ENCODE measurements at places on chromosomes 7 and 10.

DNA sequence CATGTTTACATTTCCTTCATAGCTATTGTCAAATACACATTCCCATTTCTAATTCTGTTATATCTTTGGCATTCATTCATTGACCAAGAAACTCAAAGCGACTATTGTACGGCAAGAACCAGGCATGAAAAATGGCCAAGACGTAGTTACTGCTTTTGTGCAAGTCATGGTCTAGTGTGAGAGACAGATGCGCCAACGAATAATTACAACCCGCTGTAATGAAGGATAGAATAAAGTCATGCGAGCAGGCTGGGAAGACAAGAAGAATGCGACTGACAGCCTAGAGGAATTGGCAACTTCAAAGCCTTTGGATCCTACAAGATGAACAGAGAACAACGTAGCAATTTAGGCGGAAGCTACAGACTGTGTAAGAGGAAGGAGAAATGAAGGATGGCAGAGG lies 221.2 kb downstream of the CALN1 start:
- DNase-seq = no peak

- DNase-seq = no peak
Observed at GRCh38 chr7:7292085-7292484, 109.7 kb downstream of the C1GALT1 start.

DNA sequence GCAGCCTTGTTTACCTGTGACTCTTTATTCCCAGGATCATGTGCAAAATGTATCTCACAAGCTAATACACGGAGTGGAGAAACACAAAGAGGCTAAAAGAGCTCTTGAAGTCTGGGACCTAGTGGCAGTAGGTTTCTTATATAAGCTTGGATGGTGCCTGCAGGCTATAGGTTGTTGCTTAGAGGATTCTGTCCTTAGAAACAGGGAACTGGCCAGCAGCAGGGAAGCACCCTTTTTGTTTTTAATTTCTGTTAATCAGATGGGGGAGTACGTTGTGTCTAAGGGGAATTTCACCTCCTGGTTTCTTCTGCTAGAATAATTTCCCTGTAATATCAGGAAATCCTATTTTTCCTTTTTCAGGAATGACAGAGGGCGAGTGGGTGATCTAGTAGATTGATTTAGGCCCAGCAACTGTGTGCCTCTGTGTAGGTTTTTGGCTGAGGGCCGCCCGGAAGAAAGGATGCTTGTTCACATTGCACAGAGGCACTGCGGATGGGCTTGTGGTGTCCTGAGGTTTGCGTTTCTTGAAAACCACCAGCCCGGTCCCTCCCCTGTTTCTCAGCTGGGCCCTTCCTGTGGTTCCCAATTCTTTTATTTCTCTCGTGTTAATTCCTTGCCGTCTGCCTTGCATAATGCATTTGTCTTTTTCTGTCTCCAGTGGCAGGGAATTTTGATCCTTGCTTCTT lies 158.0 kb downstream of the CAMK1D start:
- DNase-seq = no peak

DNA sequence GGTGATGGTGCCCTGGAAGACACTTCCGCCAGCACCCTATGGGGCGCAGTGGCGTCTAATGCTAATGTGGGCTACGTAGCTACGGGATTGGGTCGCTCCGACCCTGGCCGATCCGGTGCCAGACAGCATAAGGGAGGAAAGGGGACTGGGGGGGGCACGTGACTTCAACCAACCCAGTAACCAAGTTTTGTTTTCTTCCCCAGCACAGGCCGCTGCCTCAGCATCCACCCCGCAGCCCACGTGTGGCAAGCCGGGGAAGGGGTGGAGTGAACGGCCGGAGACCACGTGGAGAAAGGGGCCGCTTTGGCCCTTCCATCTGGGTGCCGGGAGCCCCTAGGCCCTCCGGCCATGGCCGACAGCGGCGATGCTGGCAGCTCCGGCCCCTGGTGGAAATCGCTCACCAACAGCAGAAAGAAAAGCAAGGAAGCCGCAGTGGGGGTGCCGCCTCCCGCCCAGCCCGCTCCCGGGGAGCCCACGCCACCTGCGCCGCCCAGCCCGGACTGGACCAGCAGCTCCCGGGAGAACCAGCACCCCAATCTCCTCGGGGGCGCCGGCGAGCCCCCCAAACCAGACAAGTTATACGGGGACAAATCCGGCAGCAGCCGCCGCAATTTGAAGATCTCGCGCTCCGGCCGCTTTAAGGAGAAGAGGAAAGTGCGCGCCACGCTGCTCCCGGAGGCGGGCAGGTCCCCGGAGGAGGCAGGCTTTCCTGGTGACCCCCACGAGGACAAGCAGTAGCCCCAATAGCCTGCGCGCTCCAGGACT lies 2.5 kb downstream of the PRR15 start:
- DNase-seq = no peak

GRCh38 chr7:51014811-51015210 lies 232.1 kb upstream of the GRB10 start:
- no peak for DNase-seq

DNA sequence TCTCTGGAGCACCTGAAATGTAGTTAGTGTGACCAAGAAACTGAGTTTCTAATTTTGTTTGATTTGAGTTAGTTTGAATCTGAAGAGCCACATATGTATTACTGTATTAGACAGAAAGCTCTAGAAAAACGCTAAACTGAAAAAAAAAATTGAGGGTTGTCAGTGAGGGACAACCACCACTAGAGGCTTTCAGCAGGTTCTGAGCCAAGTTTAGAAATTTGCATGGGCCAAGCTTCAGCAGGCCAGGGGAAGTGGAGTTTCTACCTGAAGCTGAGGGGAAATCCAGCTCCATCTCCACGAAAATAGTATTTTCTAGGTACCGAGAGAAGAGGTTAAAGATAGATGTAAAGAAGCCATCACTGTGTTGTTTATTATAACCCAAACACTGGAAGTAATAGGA lies 77.9 kb upstream of the PLXNA4 start:
- DNase-seq = no peak

- DNase-seq = peak; percentile 27
Observed at GRCh38 chr7:110573862-110574528, 516.9 kb upstream of the LRRN3 start.

DNA sequence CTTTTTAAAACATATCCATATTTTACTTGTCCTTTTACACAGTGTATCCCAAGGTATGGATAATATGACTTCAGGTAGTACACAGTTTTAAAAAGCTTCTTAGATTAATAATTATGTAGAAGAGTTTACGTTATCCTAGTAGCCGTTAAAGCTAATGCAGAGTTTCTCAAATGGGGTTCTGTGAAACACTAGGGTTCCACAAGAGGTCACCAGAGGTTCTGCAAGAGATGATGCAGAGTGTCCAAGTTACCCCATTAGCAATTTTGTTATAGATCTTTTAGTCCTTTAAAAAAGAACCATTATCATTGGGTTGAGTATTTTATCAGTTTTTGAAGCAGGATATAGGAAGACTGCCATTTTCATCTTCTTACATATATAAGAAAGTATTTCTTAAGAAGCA lies 298.9 kb upstream of the HPS1 start:
- no peak for DNase-seq

GRCh38 chr7:54556121-54556520 lies 13.9 kb downstream of the VSTM2A start:
- no peak for DNase-seq

DNA sequence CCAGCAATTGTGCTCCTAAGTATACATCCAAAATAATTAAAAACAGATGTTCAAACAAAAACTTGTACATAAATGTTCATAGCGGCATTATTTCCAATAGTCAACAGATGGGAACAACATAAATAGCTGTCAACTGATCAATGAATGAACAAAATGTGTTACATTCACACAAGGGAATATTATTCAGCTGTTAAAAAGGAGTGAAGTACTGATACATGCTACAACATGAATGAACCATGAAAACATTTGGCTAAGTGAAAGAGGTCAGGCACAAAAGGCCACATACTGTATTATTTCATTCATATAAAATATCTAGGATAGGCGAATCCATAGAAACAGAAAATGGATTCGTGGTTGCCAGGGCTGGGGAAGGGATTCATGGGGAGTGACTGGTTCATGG lies 109.1 kb downstream of the CDH23 start:
- no peak for DNase-seq

GRCh38 chr7:28168393-28169158 lies 12.0 kb downstream of the JAZF1 start:
- no peak for DNase-seq

GRCh38 chr10:48580236-48580635 lies 24.6 kb downstream of the ARHGAP22 start:
- DNase-seq = no peak

- DNase-seq = peak; percentile 49
Observed at GRCh38 chr10:97399843-97400545, 1.1 kb downstream of the RRP12 start.

DNA sequence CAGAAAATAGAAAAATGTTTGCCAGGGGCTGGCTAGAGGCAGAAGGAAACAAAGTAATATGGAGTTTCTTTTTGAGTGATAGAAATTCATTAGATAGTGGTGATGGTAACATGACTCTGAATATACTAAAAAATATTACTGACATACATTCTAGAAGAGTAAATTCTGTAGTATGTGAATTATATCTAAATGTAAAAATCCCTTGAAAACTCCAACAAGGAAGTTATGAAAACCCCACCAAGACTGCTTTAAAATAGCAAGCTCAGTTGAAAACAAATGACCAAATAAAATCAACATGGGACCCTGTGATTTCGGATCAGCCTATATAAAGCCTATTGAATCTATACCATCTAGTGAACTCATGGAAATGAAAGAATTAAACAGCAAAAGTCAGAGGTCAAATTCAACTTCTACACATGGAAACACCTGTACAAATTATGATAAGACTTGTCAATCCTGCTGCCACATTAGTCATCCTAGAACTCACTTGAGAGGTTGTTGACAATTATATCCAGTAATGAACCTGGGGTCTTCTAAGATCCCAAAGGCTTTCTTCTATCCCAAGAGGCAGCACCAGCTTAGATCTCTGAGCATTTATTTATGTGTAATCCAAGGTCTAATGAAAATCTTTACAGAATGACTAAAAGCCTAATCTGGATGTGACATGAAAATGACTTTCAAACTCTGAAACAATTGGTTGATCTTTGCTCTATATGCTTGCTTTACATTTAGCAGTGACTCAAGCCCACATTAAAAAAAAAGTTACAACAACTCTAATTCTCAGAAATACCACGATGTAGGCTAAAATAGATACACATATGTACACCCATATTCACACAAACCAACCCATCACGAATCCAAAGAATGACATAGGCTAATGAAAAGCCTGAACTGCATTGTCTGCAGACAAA lies 59.3 kb downstream of the OSBPL3 start:
- DNase-seq = no peak

DNA sequence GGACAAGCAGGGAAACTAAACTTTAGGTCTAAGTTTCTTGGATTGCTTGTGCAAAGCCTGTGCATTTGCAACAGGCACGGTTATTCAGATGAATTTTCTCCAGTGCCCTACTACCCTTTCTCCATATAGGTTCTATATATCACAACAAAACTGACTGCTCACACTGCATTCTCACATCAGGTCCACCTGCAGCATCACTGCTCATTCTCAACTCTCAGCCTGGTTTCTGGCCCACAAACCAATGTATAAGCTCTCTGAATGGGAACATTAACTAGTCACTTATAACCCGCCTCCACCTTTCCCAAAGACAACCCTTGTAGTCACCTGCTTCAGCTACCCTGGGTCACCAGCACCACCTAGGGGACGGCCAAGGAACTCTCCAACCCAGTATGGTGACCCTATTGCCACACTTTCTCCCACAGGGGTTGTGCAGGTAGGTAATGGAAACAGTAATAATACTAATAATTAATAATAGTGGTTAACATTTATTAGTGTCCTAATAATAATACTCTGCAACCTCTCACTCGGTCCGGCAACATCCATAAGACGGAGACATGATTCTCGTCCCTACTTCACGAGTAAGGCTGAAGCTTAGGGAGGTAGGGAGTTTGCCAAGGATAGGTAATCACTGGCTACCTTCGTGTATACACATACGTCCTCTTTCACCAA lies 97.3 kb downstream of the CLEC2L start:
- no peak for DNase-seq

DNA sequence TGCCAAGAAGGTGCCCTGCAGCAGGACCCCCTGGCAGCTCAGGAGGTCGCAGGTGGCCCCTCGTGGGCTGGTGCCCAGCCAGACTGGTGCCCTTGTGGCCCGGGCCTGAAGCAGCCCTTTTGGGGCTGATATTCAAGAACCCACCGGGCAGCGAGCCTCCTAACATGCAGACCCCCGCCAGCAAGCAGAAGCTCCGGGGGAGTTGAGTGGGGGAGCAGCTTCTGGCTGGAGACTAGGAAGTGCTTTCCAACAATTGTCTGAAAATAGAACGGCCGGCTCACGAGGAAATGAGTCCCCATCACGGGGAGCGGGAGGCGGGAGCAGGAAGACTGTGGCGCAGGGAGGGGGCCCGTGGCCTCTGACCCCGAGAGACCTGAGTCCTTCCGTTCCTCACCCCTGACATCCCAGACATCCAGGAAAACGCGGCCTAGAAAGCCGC lies 9.5 kb upstream of the INTS1 start:
- no peak for DNase-seq

GRCh38 chr10:93938140-93938539 lies 44.4 kb downstream of the SLC35G1 start:
- no peak for DNase-seq

DNA sequence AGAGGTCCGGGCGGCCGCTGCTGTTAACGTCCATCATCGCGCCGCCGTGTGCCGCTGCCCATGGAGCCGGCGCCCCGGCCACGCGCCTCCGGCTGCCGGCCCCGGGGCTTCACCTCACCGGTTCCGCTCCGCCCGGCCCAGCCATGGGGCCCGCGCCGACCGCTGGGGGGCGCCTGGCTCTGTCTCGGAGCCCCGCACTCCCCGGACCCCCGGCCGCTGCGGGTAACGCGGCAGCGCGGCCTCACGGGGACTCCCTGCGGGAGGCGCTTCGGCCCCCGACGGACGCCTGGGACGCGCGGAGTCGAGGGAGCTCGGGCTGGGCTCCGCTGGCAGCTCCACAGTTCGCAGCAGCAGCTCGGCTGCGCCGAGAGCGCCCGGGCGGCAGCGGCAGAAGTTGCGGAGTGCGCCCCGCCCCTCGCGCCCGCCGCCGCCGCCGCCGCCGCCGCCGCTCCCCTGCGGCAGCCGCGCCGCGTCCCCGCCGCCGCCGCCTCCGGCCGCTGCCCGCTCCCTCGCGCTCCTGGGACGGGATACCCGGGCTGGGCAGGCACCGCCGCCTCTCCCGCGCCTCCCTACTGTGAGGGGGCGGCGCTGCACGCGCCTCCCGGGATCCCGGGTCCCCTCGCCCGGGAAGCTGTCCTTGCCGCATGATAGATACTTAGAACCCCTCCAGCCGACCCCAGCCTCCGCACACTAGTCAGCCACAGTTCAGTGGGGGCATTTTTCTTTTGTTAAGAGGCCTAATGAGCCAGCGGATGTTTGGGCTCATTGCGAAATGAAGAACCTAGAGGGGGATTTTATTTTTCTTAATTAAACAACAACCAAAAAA lies at the start of gene HTR7:
Gene HTR7 (minus strand): TSS at position 405 of the 826 bp plus-strand sequence. CDS start 368 bp downstream, at position 37.
- peak; percentile 46 for DNase-seq

DNA sequence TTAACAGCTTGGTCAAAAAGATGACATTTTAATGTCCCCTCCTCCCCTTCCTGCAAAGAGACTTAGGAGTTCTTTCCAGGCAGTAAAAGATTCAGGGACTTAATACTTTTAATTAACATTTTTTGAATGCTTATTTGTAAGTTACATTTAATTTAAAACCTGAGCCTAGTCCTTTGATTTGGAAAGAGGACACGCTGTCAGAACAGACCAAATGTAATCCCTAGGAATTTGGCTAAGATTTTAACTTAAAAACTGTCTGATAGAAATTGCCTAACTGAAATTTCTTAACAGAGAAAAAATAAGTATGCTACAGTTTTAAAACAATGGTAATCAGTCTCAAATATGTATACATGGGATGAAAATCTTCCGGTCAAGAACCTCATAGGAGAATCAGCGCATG lies 98.5 kb downstream of the NRP1 start:
- DNase-seq = peak; percentile 58

GRCh38 chr7:84073186-84073875 lies 121.3 kb downstream of the SEMA3A start:
- peak; percentile 79 for DNase-seq
